ENCODE measurements at places on chromosomes 2 and 18.
A peak's percentile ranks its signal among the peaks of the same experiment; 100 is the strongest.

DNA sequence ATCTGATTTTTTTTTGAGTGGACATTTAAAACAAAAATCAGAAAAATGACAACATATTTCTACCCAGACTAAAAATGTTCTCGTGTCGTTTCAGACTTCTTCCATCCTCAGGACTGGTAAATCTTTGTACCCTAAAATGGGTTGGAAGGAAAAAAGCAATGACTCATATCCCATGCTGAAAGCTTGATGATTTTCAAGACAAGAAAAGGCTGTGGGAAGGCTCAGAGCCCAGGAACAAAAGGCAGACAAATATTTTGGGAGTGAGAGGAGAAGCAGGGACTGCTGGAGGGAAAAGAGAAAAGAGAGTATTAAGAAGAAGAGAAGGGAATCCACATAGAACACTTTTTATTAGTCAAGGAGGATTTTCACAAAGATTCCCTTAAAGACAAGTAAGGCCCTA is 77.1 kb upstream of the CTAGE1 start:
- DNase-seq: no peak

DNA sequence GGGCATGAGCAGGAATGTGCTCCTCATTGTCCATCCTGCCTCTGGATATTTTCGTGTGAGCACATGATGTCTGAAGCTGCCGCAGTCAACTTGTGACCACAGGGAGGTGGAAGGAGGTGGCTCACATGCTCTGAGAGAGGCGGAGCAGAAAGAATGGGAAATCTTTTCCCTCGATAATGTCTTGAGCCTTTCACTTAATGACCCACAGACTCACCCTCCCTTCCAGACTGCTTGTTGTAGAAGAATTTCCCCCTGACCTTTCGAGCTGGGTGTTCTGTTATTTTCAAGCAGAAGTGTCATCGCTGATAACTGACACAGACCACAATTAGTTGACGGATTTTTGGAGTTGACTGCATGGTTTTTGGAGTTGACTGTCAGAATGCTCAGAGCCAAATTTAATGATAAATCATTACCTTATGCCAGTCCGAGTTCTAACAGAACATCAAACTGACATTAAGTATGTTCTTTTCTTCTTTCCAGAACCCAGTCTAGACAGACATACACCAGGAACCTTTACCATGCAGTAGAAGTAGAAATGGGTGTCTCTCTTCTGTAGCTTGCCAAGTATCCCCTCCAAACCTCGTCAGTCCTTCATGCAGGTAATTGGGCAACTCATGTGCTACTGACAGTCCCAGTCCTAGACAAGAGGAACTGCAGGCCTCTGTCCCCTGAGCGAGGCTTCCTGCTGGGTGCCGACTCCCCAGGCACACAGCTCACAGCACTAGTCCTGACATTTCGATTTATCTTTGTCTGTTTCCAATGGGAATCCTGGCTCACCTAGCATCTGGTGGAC is 29.4 kb upstream of the RTTN start:
- DNase-seq: no peak

- no peak for DNase-seq
Observed at GRCh38 chr2:189545418-189545817, 35.2 kb downstream of the SLC40A1 start.

- no peak for DNase-seq
Observed at GRCh38 chr2:46390901-46391395, 88.4 kb upstream of the TMEM247 start.

DNA sequence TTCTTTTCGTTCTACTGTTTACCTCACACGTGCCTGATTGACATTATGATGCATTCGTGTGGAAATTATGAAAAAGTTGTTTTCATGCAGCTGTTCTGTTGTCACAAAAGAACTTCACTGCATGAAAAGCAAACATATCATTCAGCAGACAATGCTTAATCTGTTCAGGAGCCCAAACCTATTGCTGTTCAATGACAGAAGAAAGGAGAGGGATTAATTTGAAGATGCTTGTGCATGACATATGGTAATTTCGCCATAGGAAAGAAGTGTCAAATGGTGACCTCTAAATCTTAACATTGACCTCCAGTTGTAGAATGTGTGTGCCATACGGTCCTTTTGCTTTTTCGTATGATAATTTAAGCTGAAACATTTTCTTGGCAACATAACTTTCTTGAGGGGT is 124.5 kb downstream of the WDR7 start:
- DNase-seq: no peak

- DNase-seq: no peak
Observed at GRCh38 chr2:209694748-209695147, 76.9 kb upstream of the UNC80 start.

DNA sequence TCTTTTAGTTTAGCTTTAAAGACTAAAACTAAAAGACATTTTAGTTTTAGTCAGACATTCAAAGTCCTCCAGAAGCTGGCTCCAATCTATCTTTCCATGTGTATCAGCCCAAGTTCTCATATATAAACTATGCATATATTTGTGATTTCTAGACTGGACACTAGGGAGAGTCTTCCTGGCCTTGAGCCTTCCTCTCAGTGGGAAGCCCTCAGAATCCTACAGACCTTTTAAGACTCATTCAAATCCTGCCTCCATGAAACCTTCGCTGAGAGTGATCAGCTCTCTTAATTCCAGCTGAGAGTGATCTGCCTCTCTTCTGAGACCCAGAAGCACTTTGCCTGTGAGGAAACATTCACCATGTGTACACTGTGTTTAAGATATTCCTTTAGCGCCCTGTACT is 452.7 kb downstream of the TGIF1 start:
- DNase-seq: no peak

- no peak for DNase-seq
Observed at GRCh38 chr2:106159866-106160785, 34.0 kb downstream of the UXS1 start.

DNA sequence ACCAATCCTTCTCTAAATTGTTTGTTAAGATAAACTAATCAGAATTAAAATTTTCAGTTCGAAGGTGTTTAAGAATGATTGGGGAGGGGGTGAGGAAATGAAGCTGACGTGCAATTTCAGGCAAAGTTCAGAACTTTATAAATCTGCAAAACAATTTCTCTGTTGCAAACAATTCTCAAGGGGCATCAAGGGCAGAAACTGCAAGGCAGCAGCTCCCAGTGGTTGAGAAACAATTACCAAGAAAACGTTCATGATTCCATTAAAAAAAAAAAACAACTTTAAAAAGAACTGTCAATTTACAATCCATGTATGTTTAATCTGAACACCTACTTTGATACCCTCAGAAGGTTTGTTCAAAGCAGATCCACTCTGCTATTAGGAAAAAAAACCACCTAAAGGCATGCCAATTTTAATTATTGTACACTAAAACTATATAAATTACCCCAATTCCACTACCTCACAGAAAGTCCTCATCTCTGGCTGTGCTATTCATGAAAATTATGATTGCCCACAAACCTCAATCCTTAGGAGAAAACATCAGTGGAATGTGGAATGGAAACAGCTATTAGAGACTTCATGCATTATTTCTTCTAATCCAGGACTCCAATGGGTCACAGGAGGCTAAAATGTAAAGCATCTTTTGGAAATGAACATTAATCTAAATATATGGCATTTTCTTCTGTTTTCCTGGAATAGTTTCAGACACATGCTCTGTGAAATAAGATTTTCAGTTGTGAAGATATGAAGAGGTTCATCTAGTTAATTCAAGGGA is 119.9 kb upstream of the ACVR1C start:
- no peak for DNase-seq

GRCh38 chr2:86807468-86808275 is 17.0 kb upstream of the CD8A start:
- DNase-seq: peak; percentile 47

All from small intestine (tissue), 16 donors.